IPS DF 19.7 (cell line): ENCODE measurements at places on chromosomes 16 and 17.

DNA sequence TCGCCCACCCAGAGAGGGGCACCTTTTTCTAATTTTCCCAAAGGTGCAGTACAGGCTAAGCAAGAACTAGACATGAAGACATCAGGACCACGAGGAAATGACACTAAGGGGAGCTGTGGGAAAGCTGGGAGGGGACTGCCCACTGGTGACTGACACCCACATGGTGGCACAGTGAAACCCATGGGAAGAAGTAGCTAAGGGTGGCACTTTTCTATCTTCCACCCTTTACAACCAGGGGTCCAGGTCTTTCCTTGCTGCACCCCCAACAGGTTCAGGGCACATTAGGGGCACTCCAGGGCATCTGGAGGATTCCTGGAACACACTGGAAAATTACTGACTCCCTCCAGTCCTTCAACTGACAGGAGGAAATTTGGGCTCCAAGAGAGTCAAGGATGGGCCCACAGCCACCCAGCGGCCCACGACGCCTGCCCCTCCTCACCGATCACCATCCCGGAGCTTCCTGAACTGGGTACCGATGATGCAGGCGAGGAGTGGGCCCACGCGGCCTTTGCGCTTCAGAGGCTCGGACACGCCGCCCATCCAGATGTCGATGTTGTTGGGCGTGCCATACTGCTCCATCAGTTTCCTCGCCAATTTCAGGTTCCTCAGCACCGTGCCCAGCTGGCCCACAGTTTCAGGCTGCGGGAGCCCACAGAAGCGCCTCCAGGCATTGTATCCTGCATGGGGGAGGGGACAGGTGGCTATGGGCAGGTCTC, 9.4 kb downstream of the MPO start:
- DNase-seq: no peak

DNA sequence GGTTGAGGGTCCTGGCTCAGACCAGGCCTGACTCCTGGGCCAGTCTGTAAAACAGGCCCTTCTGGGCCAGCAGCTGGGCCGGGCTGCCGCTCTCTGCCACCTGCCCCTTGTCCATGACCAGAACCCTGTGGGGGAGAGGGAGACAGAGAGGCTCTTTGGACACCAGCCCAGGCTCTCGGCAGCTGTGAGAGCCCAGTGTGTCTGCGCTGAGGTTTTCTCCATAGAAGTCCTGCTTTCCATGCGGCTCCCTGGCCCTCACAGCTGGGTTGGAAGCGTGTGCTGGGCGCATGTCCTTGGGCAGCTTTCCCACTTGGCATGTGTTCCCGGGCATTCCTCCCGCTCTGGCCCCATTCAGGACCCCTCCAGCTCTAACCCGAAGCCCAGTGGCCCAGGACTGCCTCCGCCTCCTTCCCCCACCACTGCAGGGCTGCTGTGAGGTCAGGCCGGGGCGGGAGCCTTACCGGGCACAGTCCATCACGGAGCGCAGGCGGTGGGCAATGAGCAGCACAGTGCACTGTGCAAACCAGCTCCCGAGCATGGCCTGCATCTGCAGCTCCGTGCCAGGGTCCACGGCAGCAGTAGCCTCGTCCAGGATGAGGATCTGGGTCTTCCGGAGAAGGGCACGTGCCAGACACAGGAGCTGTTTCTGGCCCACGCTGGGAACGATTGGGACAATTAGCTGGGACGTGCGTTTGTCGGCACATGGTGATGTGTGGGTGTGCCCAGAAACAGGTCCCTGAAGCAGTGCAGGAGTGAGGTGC, 73.0 kb downstream of the ABCC6 start:
- DNase-seq: no peak

GRCh38 chr16:50079397-50080140, 13.8 kb downstream of the HEATR3 start:
- DNase-seq: no peak

- no peak for DNase-seq
Measured at GRCh38 chr17:14228903-14229302, 7.8 kb downstream of the CDRT15 start.

- no peak for DNase-seq
Measured at GRCh38 chr17:2963332-2964027, 99.9 kb downstream of the OR1D5 start.

DNA sequence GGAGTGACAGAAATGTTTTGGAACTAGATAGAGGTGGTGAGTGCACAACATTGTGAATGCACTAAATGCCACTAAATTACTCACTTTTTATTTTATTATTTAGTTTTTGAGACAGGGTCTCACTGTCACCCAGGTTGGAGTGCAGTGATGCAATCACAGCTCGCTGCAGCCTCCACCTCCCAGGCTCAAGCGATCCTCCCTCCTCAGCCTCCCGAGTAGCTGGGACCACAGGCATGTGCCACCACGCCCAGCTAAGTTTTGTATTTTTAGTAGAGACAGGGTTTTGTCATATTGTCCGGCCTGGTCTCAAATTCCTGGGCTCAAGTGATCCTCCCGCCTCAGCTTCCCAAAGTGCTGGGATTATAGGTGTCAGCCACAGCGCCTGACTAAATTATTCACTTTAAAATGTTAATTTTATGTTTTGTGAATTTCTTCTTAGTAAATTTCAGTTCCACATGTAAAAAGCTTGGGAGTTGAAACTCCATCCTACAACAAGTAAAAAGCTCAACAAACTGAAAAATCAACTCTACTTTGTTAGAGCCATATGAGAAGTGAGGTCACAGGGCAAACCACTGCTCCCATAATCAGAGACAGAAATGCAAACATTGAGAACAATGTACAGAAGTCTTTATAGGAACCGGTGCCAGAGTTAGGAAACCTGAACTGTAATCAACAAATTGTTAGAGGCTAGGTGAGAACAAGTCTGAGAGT, 13.8 kb upstream of the SLC5A10 start:
- DNase-seq: no peak

DNA sequence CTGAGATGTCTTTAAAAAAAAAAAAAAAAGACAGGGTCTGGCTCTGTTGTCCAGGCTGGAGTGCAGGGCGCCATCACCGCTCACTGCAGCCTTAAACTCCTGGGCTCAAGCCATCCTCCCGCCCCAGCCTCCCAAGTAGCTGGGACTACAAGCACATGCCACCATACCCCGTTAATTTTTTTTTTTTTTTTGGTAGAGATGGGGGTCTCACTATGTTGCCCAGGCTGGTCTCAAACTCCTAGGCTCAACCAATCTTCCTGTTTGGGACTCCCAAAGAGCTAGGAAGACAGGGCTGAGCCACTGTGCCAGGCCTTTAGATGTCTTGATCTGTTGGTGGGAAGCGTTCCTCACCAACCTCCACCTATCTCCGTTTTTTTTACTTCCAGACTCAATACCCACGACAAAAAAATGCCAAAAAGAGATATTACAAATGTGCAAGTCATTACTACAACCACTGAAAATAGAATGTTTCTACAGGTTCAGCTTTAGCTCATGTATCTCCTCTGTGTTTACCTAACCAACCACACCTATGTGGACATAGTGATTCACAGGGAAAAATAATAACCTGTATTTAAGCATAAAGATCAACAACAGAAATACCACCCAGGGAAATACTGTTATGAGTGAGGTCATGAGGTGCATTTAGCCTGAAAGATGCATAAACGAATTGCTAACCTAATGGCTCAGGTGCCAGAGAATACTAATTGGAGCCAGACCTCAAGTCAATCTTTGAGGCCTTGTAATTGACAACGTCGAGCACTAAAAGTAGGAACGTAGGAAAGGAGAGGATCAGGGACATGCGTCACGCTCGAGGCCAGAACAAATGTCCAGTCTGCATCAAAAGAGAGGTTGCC, 22.6 kb downstream of the NACA2 start:
- DNase-seq: no peak

DNA sequence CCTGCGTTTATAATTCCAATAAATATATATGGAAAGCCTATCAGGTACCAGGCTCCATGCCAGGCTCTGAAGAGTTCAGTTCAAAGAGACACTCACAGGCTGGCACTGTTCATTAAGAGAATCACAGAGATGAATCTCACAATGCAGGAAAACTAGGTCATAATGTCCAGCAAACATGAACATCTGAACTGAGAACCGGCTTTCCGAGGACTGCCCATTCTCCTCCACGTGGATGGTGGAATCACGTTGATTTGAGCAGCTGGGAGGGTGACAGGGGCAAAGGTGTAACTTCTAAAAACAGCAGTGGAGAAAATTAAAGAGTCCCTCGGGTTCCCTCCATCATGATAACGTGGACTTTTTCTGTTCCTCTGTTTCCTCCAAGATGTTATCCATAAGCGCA, 10.2 kb downstream of the GP2 start:
- no peak for DNase-seq

DNA sequence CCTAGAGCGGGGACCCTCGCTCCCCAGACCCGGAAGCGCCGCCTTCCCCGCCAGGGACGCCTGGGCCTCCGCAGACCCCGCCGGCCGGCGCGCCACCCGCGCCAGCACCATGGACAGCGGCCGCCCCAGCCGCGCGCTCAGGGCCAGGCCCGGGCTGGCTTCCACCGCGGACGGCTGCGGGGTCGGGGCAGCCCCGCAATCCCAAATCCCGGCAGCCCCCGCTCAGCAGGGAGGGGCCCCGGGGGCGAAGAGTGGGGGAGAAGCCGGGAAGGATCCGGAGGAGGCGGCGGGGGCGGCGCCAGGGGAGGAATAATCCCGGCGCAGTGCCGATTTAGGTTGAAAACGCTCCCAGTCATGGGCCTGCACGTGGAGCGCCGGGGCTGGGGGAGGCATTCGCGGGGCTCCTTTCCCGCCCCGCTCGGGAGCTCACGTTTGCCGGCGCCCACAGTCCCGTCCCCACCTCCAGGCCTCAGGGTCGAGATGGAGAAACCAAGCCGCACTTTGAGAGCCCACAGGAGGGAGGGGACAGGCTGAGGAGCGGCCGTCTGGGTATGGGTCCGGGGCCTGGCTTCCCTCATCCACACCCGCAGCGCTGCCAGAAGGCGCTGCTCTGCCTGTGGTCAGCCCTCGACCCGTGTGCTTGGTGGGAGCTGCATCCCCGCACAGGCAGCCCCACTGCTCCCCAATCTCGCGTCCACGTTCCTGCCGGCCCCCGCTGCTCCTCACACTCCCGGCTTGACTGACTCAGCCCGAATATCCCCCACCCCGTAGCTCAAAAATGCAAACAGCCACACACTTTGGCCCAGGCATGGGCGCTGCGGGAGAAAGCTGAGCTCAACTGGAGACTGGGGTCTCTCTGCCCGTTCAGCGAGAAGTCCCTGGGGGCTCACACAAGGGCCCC, 4.7 kb downstream of the FBXL16 start:
- DNase-seq: no peak

DNA sequence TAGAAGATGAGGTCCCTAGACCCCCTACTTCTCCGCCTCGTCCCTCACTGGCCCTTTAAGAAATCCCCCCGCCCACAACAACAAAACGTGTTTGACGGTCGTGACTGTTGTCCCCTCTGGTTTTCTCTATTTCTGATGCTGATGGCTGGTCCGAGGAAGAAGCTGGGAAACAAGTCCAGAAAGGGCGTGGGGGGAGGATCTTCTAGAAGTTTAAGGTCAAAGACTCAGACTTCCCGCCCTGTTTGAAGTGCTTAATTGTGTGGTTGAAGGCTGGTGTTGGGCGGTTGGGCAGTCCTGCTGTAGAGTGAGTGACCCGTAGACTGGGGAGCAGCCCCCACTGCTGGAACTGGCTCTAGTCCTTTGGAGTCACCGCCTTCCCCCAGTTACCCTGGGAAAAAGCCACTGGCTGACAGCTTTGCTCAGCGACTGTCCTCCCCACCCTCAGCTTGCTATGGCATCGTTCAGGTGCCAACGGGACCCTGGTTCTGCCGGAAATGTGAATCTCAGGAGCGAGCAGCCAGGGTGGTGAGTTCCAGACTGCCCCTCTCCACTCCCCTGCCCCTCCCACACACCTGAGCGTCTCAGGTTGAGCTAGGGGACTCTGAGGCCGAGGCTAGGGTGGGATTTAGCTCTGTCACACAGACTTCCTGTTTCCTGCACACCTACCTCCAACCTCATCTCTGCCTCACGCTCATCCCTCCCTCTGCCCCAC, 1.6 kb downstream of the MLLT6 start:
- DNase-seq: no peak

GRCh38 chr17:40535924-40536294, 29.4 kb downstream of the CCR7 start:
- no peak for DNase-seq

GRCh38 chr17:67246403-67246652, 1.3 kb upstream of the HELZ start:
- DNase-seq: no peak

DNA sequence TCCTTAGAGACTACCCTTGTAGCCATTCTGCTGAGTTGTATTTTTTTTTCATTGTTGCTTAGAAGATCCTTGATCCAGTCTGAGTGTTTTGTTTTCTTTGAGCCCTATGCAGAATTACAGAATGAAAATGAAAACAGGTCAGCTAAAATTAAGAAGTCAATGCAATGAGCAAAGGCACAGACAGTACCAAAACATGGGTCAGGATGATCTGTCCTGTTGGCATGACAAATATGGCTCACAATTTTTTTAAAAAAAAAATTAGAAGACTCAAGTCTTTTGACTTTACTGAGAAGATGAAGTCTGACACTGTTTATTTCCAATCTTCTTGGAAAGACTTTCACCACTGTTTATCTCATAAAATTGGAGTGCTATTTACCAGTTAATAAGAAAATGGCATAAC, 32.4 kb downstream of the KCNJ16 start:
- no peak for DNase-seq

GRCh38 chr16:27793249-27793622, 243.3 kb downstream of the KATNIP start:
- no peak for DNase-seq
